ENCODE measurements at places on chromosomes 4 and X.

DNA sequence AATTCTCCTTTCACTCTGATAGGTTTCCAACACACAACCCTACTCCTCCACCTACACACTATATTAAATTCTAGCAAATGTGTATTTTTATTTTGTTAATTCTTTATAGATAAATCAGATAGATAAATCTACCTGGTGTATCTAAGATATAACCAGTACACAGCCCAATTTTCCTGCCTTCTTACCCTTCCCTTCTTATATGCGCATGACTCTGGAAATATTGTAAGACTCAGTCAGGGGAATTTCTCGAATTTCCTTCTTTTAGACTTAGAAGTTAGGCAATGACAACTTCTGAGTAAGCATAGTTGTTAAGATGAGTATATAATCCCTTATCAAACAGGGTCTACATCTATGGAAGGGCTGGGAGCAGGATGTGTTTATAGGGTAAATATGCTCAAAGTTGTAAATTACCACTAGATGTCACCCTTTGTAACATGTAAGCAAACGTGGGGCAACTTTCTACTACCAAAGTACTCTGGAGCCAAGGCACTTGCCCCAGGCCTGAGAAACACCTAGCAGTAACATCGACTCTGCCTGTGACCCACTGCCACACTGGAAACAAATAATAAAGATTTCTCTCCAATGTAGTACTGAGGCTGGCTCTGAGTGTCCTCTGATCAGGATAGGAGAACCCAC, 444.7 kb downstream of the IQCM start:
- DNase-seq = no peak

- no peak for DNase-seq
Measured at GRCh38 chr4:158211222-158211621, 936 bp downstream of the TMEM144 start.

GRCh38 chr4:121156822-121157769, 7.0 kb downstream of the TNIP3 start:
- peak; percentile 44 for DNase-seq

DNA sequence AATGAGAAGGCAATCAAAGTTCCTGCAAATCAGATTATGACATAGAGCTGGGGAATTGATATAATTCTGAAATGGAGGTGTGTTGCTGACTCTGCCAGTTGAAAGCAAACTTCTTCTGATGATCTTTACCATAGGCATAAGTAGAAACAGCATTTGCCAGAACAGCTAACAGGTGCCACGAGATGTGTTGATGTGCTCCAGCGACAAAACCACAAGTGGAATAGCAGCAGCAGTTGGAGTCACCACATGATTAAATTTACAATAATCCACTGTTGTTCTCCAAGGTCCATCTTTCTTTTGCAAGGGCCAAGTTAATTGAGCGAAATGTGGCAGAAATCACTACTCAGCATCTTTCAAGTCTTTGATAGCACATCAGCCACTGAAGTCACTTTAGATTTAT, 3.7 kb upstream of the OSTC start:
- no peak for DNase-seq

GRCh38 chrX:9467146-9467545, 2.3 kb downstream of the TBL1X start:
- DNase-seq = no peak

- no peak for DNase-seq
Measured at GRCh38 chr4:107719207-107719921, 670 bp downstream of the PAPSS1 start.

DNA sequence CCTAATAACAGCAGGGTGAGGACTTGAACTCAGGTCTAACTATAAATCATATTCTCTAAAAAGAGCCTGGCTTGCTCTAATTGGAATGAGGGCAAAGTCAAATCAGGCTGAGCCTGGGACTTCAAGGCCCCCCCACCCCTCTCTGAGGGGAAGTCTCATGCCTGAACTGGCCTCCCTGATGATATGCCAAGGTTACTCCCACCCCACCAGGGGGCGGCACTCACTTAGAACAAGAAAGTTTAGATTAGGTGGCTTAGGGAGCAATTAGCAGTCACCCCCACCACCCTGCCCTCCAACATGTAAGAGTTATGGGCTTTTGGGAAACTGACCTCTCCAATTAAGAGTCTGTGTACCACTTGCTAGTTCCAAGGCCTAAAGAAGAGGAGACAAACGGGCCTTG, 2.7 kb downstream of the FOXO4 start:
- peak; percentile 82 for DNase-seq

DNA sequence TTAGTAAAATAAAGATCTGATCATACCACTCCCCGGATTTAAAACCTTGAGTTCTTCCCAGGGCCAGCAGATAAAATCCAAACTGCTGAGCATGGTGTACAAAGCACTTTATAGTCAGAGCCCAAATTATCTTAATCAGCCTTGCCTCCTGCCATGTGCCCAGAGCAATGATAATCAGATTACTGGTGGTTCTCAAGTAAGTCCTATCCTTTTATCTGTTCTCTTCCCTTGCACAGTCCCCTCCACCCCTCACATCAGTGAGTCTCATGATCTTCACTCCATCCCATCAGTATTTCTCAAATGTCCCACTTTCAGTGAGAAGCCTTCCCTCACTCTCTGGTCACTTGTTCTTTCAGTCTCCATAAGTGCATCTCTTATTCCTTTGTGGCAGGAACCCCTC, 22.7 kb downstream of the INTS6L start:
- DNase-seq = no peak

- no peak for DNase-seq
Measured at GRCh38 chrX:150446995-150447394, 83.9 kb downstream of the MAMLD1 start.

- no peak for DNase-seq
Measured at GRCh38 chr4:159435561-159436023, 332.7 kb downstream of the RAPGEF2 start.

GRCh38 chrX:131816551-131817136, 206.5 kb upstream of the STK26 start:
- peak; percentile 91 for DNase-seq

DNA sequence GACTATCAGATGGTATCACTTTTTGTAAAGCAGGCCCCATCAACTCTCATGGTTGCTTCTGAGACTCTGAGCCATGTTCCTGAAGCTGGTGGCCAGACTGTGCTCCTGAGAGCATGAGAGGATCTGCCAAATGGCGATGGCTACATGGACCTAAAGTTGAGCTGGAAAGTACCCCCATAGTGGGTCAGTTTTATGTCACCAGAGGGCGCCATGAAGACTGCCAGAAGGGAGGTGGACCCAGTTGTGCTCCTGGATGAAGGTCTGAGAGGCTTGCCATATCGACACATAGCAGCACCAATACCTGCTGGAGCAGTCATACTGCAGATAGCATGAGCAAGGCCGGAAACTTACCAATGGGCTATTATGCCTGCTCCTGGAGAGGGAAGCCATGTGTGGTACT, 105.7 kb downstream of the SLITRK2 start:
- DNase-seq = no peak

GRCh38 chrX:123743312-123743711, 10.5 kb upstream of the THOC2 start:
- DNase-seq = no peak

- DNase-seq = no peak
Measured at GRCh38 chr4:39521253-39521919, 5.9 kb downstream of the UGDH start.

DNA sequence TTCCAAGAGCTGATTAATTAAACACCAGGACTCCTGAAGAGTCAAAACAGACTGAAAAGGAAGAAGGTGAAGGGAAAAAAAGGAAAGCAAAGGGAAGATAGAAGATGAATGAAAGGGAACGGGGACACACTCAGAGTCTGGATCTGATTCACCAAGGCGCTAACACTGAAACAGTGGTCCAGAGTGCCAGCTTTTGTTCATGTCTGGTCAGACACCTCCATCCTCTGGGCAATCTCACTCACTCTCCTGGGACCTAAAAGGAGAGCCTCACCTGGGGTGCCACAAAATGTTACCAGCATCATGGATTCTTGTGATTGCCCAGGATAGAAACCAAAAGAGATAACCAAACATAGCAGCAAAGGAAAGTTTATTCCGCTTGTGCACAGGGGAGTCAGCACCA, 120.3 kb upstream of the AFF2 start:
- no peak for DNase-seq

DNA sequence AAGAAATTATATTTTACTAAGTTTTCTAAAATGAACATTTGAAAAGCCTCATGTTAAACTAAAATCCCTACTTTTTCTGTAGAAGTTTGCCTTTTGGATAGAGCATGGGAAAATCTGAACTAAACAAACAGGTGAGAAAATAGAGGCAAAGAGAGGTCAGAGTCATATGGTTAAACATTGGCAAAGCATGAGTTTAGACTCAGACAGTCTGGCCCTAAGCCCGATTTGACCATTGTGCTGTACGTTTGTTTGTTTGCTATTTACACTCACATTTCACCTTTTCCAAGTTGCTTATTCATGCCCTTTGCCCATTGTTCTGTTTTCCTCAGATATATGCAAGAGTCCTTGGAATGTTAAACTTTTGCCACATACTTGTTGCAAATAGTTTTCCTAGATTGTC, 85.4 kb downstream of the TIGD2 start:
- no peak for DNase-seq

GRCh38 chr4:99968330-99968729, 18.3 kb upstream of the H2AZ1 start:
- no peak for DNase-seq

DNA sequence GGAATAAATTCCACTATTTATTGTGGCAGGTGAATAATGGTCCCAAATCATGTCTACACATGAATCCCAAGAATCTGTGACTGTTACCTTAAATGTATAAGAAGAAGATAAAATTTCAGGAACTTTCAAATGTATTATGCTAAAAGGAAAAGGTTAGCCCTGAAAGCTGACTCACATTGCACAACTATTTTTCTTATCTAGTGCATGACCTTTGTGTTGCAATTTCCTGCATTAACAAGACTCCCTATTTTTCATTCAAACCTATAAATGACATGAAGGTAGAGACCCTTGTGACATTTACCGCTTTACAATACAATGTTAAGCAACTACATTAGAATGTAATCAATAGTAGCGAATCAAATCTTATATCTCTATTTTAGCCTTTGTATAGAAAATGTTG, 36.7 kb downstream of the UBQLN2 start:
- DNase-seq = no peak

GRCh38 chr4:183504930-183505610, at the start of gene ING2:
ING2 (plus strand) TSS chr4:183505058; CDS start chr4:183505196, 138 bp downstream.
- DNase-seq = no peak

GRCh38 chr4:1763550-1764080, 29.5 kb upstream of the FGFR3 start:
- DNase-seq = no peak

- no peak for DNase-seq
Measured at GRCh38 chr4:181971411-181971810, 271.8 kb upstream of the TENM3 start.

DNA sequence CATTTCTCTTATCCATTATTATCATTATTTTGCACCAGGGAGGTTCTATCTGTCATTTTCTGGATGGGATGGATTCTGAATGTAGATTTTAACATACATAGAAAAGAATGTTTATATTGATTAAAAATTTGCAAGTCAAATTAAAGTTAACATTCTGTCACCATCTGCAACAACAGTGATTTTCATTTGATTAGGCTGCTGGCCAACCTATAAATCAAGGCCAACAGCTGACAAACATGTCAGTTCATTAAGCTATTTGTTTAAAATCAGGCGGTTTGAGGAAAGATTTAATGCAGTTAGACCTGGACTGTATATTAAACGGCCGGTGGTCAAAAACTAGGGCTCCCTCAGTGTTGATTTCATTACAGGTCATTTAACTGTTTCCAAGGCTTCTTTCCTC, 109.5 kb upstream of the CBR4 start:
- DNase-seq = no peak

DNA sequence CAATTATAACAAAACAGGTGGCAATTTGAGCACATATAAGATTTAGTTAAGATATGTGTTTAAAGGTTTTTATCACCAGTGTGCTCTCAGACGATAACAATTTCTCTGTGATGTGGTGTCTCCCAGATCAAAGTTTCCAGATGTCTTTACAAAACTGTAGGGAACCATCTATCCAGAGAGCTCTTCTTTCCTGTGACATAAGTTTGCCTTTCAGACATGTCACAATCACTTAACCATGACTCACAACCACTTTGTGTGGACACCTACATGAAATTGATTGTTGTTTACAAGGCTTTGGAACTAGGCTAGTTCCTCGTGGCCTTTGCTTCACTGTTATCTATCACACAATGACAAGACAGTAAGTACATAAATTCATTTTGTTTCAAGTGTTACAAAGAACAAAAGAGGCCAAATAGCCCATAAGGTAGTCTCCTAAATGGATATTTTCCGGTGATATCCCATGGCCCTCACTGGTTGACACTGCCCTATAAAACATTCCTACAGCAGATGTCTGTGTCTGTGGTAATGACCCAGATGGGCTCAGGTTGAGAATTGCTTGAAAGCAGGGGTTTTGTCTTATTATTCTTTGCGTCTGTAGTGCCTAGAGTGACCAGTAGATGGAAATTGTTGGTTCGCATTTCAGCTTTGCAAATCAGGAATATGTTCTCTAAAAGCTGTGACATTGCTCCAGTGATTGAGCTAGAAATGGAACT, 297.8 kb upstream of the FAM241A start:
- DNase-seq = no peak

DNA sequence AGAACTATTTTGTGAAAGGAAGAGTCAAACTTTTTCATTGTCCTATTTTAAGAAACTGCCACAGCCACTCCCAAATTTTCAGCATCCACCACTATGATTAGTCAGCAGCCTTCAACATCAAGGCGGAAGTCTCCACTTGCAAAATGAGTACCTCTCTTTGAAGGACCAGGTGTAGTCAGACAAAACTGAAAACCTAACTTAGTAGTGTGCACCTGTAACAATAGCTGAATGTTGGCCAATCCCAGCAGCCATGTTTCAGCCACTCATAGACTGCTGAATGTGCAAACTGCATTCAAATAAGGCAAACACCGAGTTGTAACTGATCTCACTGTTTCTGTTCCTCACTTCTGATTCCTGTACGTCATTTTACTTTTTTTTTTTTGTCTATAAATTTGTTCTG, 341.1 kb downstream of the IL15 start:
- no peak for DNase-seq

DNA sequence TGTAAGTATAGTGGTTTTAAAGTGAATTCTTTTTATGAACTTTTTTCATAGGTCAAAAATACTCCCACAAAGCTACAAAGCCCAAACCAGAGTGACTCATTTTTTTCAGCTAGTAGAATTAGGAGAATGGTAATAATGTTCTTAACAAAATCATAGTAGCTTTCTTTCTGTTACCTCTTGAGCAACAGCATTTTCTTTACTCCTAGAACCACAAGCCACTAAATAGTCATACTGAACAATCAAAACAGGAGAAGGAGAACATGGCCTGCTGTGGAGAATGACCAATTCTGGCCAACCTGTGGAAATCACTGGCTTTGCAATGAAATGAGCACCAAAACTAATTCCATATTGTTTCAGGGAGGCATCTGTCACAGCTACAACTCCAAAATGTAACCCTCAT, 112.9 kb downstream of the AMMECR1 start:
- DNase-seq = no peak

DNA sequence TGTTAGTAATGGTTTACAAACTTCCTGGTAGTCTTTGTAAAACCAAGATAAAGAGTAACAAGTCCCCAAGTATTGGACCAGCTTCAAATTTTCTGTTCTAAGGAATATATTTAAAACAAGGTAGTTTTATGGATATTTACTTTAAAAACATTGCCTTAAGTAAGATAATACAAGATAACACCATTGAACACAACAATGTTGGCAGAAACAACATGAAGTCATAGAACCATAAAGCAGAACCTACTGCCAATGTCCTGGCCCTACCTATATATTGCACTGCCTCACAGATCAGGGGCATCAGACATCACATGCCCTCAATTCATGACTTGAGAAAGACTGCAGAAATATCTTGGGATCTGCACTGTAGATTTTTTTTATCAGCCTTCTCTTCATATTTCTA, 1176.2 kb downstream of the PCDH7 start:
- no peak for DNase-seq
